Stimulated activated CD8-positive, alpha-beta memory T cell treated with anti-CD3 and anti-CD28 coated beads, Interleukin-4, amount 100 ng/mL, for 1 hour (primary cell): ENCODE measurements at places on chromosomes 7 and 10.

- DNase-seq = no peak
These were observed 37.7 kb downstream of the BRI3 start for GRCh38 chr7:98319176-98319575.

GRCh38 chr7:39356172-39356925, 209.9 kb upstream of the YAE1 start:
- DNase-seq = no peak

GRCh38 chr10:63169624-63170023, 36.5 kb downstream of the NRBF2 start:
- no peak for DNase-seq

GRCh38 chr7:55561690-55562089, 10.6 kb downstream of the VOPP1 start:
- no peak for DNase-seq

DNA sequence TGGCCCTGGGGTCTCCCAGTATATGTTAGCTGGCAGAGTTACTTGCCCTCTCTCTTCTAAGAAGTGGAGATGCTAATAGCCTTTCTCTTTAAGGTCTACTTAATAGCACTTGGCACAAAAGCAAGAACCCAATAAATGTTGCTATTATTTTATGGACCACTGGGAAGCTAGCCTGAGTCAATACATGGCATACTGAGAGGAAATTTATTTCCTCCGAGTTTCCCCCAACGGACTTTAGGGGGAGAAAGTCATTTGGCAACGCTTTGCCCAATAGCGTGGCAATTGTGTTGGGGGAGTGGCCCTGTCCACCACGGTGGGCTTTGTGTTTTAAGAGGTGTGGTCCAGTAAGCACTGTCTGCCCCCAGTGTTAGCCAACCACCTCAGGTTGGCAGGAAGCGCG, 87.4 kb upstream of the SMNDC1 start:
- no peak for DNase-seq

GRCh38 chr7:24974026-24974832, 5.7 kb downstream of the OSBPL3 start:
- no peak for DNase-seq

DNA sequence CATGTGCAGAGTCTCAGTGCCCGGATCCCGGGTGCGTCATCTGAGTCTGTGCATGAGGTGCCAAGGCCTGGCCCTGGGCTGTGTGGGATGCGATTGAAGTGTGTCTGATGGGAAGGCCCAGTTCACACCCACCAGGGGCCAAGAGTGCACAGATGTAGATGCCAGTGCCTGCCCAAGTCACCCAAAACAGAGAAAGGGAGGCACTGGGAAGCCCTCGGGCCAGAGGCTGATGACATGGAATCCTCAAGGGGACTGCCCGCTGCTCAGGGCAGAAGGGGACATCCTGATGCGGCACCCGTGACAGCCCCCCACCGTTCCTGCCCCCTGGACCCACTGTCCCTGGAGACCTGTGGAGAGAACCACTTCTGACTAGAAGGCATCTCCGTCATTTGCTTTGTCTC, 72.2 kb upstream of the ZNF479 start:
- no peak for DNase-seq

- DNase-seq = no peak
These were observed 66.9 kb downstream of the EGFR start for GRCh38 chr7:55085511-55086412.

GRCh38 chr10:32299354-32299980, 47.5 kb downstream of the EPC1 start:
- DNase-seq = no peak

DNA sequence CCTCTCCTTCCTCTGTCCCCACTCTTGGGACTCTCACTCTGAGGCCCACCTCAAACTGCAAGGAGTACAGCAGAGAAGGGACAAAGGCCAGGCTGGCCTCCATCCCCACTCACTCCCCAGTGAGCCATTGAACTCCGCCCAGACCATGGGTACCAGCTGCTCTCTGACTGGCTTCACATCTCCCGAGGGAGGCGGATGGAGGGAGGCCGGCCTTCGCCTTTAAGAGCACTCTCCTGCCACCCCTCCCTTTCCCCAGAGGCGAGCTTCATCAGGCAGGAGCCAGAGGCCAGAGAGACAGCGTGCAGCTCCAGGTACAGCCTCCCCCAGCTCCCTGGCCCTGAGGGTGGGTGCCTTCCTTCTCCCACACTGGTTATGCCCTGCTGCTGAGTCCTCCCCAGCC, 1.8 kb upstream of the LDB3 start:
- no peak for DNase-seq

GRCh38 chr7:119711104-119711503, 561.9 kb upstream of the KCND2 start:
- DNase-seq = no peak

- DNase-seq = no peak
These were observed 1043.2 kb upstream of the C7orf33 start for GRCh38 chr7:147547252-147547897.

GRCh38 chr7:126533715-126534114, 719.0 kb downstream of the GRM8 start:
- DNase-seq = no peak

GRCh38 chr10:5537684-5538083, 12.9 kb downstream of the CALML3 start:
- DNase-seq = no peak
